Kidney (tissue), 22 donors: ENCODE measurements at places on chromosomes 7 and 10. TPM values are rescaled to one million over a fixed set of nuclear protein-coding genes. Genes with fewer than 3 reads are reported as not detected.

The ARF5 gene
- total RNA-seq: 132 TPM

The LIPF gene
- not detected for total RNA-seq

DNA sequence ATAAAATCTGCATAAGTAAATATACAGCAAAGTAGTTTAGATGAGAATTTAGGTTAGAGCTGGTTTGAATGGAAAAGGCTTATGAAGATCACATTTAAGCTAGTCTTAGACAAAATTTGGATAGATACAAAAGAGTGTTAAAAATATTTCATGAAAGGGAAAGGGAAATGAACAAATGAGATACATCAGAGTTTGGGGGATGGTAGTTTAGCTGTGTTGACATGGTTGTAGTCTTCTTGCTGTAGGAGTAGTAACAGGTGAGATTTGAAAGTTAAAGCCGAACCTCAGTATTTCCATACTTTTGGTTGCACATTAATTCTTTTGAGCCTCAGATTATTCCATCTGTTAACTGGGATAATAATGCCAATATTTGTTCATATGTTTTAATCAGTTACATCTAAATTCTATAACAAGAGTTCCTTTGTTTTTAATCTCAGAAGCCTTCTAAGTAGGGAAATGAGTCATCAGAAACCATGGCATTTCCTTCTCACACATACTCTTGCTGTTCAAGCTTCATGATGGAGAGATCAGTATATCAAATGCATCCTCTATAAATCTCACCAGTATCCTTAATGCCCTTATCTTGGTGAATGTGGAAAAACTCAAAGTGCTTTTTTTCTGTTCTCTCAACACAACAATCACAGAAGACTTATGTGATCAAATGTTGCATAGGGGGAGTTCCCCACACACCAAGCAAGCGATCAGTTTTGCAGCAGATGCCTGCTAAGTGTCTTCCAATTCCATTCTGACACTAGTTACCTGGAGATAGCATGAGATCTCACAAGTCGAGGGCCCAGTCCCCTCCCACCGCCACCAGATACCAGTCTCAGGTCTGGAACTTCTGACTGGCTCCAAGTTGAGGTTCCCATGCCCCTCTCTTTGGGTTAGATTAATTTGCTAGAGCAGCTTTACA is 84.7 kb downstream of the MAPK8 start:
- DNase-seq: no peak

GRCh38 chr7:24668927-24669635 is 88.2 kb downstream of the GSDME start:
- no peak for DNase-seq

GRCh38 chr7:97499204-97499603 is 232.7 kb upstream of the TAC1 start:
- peak; percentile 31 for DNase-seq

DNA sequence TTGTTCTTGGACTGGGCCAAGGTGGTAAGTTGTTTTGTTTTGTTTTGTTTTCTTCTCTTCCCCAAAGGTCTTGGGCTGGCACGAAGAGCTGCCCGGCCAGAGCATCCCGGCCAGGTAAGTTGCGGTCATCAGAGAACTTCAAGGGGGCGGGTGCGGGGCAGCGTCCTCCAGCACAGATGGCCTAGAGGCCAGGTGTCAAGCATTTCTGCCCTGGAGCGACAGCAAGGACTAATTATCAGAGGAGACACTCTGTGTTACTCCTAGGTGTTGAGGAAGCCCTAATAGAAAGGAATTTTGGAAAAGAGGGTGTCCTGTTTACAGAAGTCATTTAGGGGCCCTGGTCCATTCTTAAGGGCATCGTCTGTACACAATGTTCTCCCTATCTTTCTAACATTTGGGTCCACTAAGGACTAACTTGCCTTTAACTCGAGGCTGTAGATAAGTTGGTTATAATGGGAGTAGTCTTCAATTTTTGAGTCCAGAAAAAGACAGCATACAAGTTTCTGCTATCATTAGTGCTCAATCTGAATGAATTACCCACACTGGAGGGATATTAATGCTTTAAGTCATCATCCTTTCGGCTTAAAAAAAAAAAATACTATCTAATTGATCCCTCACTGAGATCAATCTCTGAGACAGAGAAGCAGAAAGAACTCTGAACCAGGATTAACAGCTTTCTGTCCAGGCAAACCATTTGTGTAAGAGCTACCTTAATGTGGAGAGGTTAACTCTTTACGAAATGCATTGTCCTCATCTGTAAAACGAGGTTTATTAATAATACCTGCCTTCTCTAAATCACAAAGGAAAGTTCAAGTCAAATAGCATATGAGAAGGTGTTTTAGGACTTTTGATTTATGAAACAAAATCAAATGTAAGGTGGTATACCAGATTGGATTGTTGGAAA is 1.5 kb downstream of the ITGB8 start:
- peak; percentile 62 for DNase-seq

- peak; percentile 55 for DNase-seq
Measured at GRCh38 chr10:28761084-28761846, 83.9 kb downstream of the BAMBI start.

GRCh38 chr10:133013463-133013862 is 71.1 kb upstream of the CFAP46 start:
- DNase-seq: no peak

DNA sequence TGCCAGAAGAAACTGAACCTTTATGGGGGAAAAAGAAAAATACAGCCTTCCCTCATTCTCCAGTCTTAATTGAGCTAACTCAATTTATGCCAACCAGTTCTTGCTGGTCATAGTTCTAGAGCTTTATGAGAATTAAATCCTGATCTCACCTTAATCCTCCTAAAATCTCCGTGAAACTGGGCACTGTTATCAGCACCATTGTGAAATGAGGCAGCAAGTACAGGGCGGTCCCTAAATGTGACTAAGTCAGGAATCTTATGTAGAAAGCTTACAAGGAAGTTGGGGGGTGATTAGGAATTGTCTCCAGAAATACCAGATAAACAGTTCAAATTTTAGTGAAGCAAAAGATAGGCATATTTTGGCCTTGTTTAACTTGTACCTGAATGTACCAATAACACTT is 10.7 kb upstream of the INSYN2A start:
- no peak for DNase-seq

GRCh38 chr7:149501651-149502050 is 4.0 kb upstream of the ZNF746 start:
- no peak for DNase-seq

DNA sequence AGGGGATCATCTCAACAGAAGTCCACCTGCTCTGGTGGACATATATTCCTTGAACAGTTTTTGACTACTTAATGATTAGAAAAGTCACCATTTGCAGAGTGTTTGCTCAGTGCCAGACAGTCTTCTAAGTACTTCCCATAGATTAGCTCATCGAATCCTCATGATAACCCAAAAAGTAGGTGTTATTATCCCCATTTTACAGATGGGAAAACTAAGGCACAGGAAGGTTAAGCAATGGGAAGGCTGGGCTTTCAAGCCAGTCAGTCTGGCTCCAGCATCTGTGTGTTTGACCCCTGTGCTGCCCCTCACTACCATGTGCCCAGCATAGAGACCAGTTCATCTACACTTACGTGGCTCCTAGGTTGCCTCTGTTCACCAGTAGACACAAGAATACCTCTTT is 15.9 kb downstream of the CDHR3 start:
- DNase-seq: no peak

- DNase-seq: peak; percentile 80
Measured at GRCh38 chr10:103278862-103279298, 1.9 kb downstream of the INA start.

GRCh38 chr7:28708033-28708951 is 249.8 kb downstream of the TRIL start:
- DNase-seq: peak; percentile 85

DNA sequence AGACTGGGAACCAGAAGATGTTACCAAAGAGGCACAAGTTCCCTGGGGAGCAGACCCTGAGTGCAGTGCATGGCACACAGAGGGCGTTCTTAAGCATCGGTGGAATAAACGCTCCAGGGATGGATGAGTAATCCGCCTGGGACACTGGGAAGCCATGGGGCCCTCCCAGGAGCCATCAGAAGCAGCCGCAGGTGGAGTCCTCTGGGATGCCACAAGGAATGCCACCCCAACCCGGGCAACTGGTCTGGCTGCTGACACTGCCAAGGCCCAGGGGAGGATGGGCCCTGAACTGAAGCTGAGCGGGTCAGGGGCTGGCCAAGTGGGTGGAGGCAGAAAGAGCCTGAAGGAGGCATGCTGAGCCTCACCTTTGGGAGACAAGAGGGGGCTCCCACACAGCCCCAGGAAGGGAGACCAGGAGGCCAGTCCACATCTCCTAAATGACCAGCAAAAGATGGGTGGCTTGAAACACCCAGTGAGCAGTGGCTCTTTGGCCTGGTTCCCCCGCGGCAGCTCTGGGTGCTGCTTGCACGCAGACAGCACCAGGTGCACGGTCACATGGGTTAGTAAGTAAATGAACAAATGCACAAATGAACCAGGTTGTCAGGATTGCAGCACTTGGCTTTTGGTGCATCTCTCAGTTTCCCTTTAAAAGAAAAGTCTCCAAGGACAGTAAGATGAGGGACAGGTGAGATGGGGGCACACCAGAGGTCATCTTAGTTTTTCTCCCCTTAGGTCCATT is 141.3 kb upstream of the ZMIZ1 start:
- DNase-seq: no peak

DNA sequence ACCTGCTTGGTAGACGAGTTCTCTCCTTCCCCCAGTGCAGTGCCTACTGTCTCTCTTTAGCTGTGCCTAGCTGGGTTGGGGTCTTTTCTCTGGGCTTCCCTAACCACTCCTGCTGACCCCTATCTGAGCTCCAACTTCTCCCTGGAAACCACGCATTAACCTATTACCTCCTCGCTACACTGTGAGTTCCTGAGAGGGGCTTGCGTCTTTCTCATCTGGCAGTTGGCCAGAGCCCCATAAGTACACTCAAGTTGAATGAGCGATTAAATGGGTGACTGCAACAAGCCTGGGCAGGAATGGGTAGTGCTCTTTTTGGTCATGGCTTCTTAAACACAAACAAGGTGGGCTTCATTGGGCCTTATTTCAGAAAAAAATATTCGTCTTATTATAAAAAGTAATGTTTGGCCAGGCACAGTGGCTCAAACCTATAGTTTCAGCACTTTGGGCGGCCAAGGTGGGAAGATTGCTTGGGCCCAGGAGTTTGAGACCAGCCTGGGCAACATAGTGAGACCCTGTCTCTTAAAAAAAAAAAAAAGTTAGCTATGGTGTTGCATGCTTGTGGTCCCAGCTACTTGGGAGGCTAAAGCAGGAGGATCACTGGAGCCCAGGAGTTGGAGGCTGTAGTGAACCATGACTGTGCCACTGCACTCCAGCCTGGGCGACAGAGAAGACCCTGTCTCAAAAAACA is 41.4 kb downstream of the SYPL1 start:
- DNase-seq: no peak

- DNase-seq: no peak
Measured at GRCh38 chr10:68099736-68100135, 9.6 kb upstream of the MYPN start.

GRCh38 chr10:102397222-102398171 is 2.0 kb downstream of the NFKB2 start:
- DNase-seq: no peak

DNA sequence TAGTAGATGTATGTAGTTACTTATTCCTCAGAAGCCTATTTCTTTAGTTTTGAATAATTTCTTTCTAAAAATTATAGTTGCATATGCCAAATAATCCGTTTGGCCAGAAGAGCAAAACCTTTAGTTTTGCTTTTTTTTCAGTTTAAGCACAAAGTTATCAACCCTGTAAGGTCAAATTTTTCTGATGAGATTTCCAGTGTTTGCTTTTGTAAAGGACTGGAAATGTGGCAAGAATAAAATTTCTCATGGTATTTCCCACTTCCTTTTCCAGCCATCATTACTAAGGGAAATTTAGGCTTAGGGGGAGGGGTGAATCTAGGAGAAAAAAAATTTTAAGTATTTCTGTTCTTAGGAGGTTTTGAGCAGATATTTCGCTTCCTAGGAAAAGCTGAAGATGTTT is 7.6 kb downstream of the CALD1 start:
- no peak for DNase-seq

DNA sequence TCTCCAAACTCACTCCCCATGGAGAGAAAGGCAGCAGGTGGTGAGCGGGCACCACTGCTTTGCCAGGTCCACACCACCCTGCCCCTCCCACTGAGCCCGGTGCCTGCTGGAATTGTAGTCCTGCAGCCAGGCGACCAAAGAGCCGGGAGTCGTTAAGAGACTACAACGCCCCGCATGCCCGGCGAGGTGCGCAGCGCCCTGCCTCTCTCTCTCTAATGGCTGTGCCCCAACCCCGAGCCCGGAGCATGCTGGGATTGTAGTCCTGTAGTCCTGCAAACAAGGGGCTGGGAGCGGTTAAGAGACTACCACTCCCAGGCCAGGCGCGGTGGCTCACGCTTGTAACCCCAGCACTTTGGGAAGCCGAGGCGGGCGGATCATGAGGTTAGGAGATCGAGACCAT is 8.1 kb upstream of the ZNF727 start:
- DNase-seq: no peak

GRCh38 chr10:6300106-6300783 is 97.5 kb downstream of the PFKFB3 start:
- peak; percentile 40 for DNase-seq
